ENCODE measurements at places on chromosomes 16 and 17. TPM values are rescaled to one million over a fixed set of nuclear protein-coding genes. Genes with fewer than 3 reads are reported as not detected.

- no peak for DNase-seq
Observed at GRCh38 chr17:73820686-73821448, 176.6 kb upstream of the SDK2 start.

GRCh38 chr16:17070882-17071592, 399.7 kb downstream of the XYLT1 start:
- peak; percentile 37 for DNase-seq

GRCh38 chr17:48636177-48637018, 10.2 kb upstream of the HOXB9 start:
- DNase-seq: no peak

The RNF40 gene
- 74.4 TPM for total RNA-seq

The HASPIN gene
- total RNA-seq: 0.92 TPM

All from ovary (tissue), 10 donors.